ENCODE measurements at places on chromosomes 11 and 22.

- DNase-seq = no peak
These were observed 13.6 kb upstream of the CDC42EP1 start for GRCh38 chr22:37546437-37547250.

DNA sequence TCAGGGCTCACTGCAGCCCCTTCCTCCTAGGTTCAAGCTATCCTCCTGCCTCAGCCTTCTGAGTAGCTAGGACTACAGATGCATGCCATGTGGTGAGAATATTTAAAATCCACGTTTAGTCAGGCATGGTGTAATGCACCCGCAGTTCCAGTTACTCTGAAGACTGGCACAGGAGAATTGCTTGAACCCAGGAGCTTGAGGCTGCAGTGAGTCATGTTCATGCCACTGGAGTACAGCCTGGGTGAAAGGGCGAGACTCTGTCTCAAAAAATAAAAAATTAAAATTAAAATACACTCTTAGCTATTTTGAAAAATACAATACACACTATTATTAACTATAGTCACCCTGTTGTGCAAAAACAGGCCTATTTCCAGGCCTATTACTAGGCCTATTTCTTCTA lies 38.4 kb downstream of the NOX4 start:
- DNase-seq = no peak

GRCh38 chr11:113193946-113194345 lies 120.4 kb upstream of the TTC12 start:
- no peak for DNase-seq

DNA sequence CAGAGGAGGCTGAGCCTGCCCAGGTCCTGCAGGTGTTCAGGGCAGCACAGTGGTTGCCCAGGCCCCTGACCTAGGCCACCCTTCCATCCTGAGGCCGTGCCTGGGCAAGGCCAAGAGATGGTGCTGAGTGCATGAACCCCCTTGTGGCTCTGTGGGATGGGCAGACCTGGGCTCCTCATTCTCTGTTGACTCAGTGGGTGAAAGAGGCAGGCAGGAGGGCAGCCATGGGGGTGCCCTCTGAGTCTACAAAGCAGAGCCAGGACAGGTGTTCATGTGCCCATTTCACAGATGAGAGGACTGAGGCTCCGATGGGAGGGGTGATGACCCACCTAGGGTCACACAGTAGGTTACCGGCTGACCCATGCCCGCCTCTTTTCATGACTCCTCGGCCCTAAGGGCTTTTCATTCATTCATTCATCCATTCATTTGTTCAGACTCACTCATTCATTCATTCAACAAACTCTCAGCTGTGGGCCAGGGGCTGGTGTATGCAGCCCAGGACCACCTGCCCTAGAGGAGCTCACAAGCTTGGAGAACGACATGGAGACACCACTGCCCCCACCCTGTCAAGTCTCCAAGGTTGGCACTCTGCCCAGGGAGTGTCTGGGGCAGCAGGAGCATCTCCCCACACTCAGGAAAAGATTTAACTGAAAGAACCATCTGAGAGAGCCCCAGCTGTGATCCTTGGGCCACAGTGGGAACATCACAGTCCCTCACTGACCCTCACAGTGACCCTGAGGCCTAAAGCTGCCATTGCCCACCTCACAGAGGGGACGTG lies 40.5 kb downstream of the IGLL5 start:
- DNase-seq = peak; percentile 64

GRCh38 chr11:72787216-72788104 lies 6.4 kb downstream of the STARD10 start:
- DNase-seq = peak; percentile 83

GRCh38 chr11:46557684-46558151 lies 36.1 kb downstream of the AMBRA1 start:
- peak; percentile 34 for DNase-seq

DNA sequence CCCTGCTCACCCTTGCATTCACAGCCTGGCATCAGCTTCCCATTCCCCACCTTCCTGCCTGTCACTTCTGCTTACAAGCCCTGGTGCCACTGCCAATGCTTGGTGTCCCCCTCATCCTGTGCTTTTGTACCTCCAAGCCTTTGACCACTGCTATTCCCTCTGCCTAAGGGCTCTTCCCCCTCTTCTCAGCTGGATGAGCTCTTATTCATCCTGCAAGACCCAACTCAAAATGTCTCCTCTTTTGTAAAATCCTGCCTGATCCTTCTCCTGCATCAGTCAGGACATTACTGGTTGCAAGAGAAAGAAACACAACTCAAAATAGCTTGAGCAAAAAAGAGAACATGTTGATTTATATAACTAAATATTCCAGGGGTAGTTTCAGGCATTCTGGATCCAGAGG lies 66.9 kb upstream of the TCF20 start:
- DNase-seq = no peak

- DNase-seq = no peak
These were observed 4.6 kb downstream of the C11orf24 start for GRCh38 chr11:68266936-68267880.

DNA sequence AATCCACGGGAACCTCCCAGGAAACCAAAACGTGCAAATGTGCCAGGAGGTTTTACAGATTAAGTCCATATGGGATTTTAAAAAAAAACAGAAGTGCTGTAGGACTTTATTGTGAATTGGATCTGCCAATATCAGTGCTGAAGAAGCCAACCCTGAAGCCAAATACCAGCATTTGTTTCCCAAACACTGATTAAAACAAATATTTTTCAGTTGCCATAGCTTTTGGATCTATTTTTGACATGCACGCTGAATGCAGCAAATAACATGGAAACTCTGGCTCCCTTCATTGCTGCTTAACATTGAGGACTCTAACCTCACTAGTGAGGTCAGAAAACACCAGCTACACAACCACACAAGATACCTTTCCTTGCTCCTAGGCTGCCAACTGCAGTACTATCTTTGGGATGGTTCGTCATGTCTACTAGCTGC lies 28.4 kb upstream of the SIK2 start:
- no peak for DNase-seq

GRCh38 chr11:81570669-81571068 lies 1163.0 kb downstream of the FAM181B start:
- DNase-seq = no peak

DNA sequence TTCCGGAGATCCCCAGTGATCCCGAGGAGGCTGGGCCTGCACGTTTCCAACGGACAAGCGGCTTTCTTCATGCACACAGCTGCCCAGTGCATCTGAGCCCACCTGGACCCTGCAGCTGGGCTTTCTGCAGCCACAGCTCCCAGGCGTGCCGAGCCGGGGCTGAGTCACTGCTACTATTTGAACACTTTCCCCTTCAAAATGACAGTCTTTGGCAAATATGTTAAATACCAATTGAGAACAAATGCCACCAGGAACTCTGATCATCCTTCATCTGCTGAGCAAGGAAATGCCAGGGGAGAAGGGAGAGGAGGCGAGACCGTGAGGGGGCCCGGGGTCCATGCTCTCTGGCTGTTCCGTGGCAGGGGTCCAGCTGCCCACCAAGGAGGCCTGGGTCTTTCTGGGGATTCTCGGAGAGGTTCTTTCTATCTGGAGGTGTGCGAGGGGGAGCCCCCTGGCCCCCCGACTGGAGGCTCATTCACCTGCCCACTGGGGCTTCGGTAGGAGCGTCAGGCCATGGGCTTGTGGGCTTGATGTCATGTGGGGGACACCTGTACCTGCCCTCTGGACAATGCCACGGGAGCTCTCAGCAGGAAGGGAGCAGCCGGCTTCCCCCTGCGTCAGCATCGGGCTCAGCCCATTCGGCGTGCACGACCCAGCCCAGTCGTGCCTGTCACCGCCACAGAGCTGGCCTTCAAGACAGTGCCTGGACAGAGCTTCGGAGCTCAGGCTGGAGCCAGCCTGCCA lies 159.6 kb downstream of the CTTN start:
- DNase-seq = no peak

- DNase-seq = peak; percentile 49
These were observed 25.8 kb upstream of the KCNQ1OT1 start for GRCh38 chr11:2725368-2726300.

DNA sequence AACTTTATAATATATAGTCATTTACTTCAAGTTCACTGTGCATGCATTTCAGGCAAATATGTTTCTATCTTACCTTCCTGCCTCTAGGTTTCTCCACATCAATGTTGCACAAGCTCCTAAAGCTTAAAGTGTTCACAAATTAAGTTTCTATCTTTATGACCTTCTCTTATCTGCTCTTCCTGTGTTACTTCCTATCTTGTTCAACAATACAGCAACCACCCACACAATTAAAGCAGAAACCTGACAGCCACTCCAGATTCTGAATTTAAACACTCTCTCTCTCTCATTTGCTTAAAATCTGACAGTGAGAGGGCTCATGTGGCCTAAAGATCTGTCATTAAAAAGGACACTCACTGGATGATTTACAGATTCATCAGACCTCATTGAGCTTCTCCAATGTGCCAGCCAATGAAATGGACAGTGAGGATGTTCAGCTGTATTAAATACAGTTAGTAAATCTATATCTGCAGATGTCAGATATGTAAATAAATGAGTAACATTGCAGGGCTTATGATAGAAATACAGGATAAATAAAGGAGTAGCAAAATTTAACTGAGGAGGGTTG lies 10.9 kb downstream of the PDGFD start:
- no peak for DNase-seq

- DNase-seq = no peak
These were observed 2.2 kb downstream of the APOA1 start for GRCh38 chr11:116835042-116835772.

GRCh38 chr11:69086152-69087132 lies 37.7 kb downstream of the TPCN2 start:
- no peak for DNase-seq

DNA sequence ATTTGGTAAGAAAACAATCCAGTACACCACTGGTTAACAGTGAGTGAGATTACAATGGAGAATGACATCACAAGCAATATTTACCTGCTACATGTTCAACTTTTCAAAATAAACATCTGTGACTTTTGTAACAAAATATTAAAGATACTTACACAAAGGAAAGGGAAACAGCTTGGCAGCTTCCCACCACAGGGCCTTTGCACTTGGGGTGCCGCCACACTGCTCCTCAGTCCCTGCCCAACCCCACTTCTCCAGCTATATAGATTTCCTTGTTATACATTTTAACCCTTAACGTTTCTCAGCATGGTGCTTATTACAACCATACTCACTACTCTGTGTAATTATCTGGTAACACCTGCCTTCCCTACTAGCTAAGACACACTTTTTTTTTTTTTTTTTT lies 10.9 kb downstream of the KMT5B start:
- DNase-seq = no peak

DNA sequence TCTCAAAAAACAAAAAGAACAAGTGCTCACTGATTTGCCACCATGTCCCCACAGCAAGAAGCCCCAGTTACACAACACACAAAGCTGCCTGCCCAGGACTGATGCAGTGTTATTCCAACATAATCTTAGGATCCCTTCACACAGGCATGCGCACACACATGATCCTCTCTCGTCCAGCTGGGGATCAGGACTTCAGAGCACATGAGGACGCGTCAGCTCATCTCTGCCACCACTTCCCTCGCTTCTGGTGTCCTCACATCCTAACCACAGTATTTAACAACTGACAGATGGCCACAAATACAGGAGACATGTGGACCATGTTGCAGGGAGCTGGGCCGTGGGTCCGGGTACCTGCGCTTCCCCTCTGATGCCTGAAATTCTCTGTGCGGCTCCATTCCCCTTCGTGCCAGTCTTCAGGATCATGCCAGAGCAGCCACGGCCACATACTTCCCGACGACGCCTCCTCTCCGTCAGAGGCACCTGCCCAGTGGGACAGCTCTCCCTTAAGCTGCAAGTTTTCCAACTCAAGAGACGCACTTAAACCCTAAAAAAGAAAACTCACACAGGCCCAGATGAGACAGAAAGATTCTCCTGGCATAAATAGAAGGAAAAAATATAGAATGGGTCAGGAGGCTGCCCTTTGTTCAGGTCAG lies 68.3 kb downstream of the PACSIN2 start:
- no peak for DNase-seq

DNA sequence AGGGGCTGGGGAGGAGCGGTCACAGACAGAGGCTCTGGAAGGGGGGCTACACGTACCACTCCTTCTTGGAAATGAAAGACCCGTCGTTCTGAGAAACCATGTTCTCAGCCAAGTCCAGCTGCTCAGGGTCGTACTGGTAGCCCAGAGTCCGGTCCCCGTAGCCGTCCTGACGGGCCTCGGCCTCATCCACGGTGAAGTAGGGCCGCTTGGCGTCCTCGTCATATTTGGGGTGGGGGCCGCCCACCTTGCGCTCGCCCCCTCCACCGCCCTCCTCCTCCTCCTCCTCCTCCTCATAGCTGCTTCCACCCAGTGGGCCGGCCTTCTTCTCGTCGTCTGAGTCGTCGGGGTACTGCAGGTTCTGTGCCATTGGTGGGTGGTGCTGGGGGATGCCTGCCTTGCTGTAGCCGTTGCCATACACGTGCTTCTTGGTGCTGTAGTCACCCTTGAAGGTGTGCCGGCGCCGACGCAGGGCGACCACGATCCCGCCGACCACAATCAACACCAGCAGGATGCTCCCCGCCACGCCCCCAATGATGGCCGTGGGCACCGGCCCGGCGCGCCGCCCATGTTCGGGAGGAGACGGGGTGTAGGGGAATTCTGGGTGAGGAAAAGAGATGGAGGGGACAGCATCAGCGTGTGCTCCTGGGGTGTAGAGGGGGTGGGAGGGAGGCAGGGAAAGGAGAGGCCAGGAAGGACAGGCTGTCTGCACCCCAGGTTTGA lies 64.1 kb downstream of the NECTIN1 start:
- DNase-seq = no peak

DNA sequence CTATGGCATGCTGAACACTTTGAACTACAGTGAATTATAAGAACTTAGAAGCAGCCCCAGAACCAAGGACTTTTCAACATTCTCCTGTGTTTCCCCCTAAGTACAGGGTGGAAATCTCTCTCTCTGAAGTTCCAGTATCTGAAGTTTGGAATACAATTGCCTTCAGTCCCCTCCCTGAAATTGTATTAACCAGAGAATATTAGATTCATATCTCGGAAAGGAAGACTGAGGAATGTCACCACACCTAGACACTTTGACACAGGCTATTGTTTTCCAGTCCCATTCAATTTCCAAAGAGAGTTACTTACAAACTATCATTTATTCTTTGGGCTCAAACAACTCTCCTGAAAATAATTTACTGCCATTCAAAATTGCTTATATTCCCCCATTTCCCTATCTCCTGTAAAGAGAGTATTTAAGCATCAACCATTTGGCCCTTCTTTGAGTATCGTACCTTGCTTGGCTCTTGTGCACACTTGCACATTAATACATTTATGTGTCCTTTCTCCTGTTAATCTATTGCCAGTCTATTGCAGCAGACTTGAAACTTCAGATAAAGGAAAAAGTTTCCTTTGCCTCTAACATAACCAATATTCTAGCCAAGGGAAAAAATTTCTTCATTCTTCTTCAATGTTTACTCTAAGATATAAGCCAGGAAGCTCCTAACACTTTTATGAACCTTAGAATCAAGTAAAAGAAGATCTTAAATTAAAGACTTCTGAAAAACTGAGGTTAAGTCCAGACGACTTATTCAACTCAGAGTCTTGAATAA lies 402.4 kb upstream of the DDI1 start:
- DNase-seq = no peak

GRCh38 chr22:48663297-48663696 lies 1164.4 kb downstream of the BRD1 start:
- peak; percentile 20 for DNase-seq

Measured in K562 (cell line).